ENCODE measurements at places on chromosomes 2 and 18. TPM values are rescaled to one million over a fixed set of nuclear protein-coding genes. Genes with fewer than 3 reads are reported as not detected.

Gene PRSS56
- total RNA-seq, result not detected

Gene PTPN18
- total RNA-seq, result 42.2 TPM

Gene CNDP1
- total RNA-seq, result 0.28 TPM

Gene UGT1A6
- not detected for total RNA-seq

Gene POTEI
- 0.13 TPM for total RNA-seq

Gene GCG
- total RNA-seq, result 299 TPM

Gene WDR75
- 15.8 TPM for total RNA-seq

Gene LRP1B
- 0.52 TPM for total RNA-seq

Gene STARD6
- total RNA-seq, result not detected

Gene PPP1R1C
- total RNA-seq, result 1.6 TPM

GRCh38 chr2:104952976-104953375 is 84.9 kb upstream of the MRPS9 start:
- no peak for DNase-seq

DNA sequence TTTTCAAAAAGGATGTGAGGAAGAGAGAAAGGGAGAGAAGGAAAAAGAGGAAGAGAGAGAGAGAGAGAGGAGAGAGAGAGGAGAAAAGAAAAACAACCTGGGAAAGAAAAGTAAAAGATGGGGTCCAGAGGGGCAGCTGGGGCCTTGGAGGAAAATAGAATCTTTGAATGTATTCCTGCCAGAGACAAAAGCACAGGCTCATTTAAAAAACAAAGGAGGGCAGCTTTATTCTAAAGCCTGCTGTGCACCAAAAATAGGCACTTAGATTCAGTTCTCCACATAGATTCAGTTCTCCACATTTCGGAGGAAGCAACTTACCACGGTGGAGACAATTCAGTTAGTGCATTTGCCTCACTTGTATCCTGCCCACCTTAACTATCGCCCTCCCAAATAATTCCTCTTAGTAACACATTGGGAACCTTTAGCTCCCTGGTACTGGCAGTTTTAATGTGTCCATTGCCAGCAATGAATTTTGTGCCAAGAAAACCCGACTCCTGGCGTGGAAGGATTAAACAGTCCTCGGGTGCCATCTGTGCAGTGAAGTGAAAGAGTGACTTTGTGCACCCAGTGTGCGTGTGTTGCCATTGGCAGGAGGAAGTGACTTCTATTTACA is 71.3 kb downstream of the DPP4 start:
- no peak for DNase-seq

DNA sequence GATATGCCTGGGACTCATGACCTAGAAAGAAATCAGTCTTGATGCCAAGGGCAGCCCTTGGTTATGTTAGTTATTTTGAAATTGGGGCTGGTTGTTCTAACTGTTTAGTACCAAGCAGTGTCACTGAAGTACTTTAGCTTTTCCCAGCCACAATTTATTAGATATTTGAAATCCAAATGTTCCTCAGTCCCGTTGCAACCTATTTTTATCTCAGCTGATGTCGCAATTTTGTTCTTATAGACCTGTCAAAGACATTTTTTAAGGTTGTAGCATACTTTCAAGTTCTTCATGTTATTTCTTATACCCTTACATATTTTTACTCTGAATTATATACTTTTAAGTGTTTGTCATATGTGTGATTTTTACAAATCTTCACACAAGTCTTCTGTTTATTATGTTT is 100.1 kb downstream of the LRP1B start:
- no peak for DNase-seq

GRCh38 chr2:83186105-83186760 is 1272.8 kb downstream of the SUCLG1 start:
- DNase-seq, result no peak

DNA sequence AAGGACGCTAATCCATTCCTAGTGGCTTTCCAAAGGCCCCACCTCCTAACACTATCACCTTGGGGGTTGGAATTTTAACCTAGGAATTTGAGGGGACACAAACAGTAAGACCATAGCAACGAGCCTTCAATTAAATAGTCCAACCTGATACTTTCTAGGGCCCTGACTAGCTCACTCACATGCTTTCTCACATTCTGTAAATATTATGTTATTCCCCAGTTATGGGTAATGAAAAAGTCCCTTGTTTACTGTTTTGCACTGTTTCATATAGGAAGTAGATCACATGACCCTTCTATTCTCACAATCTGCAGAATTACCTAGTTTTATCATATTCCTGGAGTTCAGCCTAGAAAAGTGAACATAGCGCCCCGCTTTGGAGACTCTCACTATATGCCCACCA is 1212.1 kb upstream of the ACVR2A start:
- no peak for DNase-seq

- DNase-seq, result no peak
Measured at GRCh38 chr18:24915547-24915946, 436.4 kb downstream of the ZNF521 start.

- no peak for DNase-seq
Measured at GRCh38 chr18:8081872-8082553, 514.9 kb downstream of the PTPRM start.

GRCh38 chr2:1707771-1708418 is 36.4 kb downstream of the PXDN start:
- no peak for DNase-seq

DNA sequence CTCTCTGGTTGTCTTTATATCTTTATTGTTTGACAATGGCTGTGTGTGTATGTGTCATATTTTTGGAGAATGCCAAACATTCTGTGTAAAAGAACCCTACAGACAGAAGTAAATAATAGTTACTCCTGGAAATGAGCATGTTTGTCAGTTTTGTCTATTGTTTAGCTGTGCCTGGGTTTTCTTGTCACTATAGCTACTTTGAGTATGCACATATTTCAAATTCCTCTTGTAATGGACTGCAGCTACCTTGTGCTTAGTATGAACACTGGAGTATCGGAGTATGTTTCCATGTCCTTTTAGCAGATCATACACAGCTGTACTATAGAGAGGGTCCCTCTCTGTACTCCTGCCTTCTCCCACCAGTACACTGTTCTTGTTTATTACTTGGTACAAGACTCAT is 58.0 kb upstream of the DOCK10 start:
- DNase-seq, result no peak

DNA sequence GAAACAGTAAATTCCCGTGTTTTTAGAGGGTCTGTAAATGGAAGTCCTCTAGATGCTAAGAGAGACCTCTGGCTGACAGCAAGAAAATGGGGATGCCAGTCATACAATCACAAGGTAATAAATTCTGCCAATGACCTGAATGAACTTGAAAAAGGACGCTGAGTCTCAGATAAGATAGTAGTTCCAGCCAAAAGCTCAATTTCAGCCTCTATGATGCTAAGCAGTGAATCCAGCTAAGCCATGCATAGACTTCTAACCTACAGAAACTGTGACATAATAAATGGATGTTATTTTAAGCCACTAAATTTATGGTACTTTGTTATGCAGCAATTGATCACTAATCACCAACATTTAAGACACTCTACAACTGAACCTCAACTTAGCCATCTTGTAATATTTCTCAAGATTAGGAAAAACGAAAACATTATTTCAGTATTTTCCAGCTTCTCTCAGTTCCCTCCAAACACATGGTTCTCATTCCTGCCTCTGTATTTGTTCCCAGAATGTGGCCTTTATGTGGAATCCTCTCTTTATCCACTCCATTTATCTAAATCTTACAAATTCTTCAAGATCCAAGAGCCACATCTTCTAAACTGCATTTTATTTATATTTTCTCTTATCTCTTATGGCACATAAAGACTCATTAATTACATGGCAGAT is 331.1 kb downstream of the GULP1 start:
- DNase-seq, result no peak

DNA sequence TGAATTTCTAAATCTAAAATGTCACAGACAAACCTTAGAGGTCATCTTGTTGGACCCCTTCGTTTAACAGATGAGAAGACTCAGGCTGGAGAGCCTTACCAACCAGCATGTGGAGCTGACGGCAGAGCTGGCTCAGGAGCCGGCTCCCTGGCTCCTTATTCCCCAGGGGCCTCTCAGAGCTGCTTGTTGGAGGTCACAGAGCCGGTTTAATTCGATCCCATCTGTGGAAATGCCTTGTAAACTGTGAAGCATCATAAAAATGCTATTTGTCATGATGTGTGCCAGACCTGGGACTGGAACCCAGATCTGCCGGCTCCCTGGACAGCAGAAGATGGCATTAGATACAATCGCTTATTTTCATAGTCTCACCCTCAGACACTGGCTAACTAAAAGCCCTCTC is 8.2 kb upstream of the CIB4 start:
- DNase-seq, result no peak

- no peak for DNase-seq
Measured at GRCh38 chr2:31304816-31305215, 70.9 kb downstream of the EHD3 start.

DNA sequence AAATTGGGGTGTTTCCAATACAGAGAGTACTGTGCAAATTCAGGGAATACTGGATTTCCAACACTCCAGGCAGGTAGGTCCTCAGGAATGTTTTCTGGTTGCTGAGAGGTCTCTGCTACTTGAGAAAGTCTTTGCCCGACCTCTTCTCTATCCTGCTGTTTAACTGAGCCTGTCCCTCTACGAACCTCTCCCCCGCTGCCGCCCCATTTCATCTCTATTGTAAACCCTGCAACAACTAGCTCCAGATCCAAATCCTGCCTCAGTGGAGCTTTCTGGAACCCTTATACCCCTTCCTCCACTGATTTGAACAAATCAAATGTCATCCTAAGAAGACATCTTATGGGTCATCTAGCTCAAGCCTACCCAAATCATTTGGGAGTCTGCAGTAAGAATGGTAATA is 1.3 kb downstream of the EIF4E2 start:
- no peak for DNase-seq

- DNase-seq, result no peak
Measured at GRCh38 chr2:154914561-154914960, 216.1 kb downstream of the KCNJ3 start.

DNA sequence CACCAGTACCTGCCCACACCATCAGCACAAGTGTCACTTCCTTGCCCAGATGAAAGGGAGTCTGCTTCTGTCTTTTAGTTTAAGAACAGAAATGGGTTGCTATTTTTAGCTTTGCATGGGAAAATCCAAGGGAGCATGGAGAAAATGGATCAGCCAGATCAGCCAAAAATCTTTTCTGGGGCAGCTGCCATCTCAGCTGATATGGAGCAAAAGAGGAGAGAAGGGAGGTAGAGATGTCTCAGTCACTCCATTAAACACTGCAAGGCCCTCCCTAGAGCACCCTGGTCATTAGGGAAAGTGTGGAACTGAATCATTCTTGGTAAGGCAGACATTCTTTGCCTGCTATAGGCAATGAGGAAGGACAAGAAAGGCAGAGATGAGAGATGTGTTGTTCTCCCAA is 79.9 kb downstream of the CTAGE1 start:
- no peak for DNase-seq

DNA sequence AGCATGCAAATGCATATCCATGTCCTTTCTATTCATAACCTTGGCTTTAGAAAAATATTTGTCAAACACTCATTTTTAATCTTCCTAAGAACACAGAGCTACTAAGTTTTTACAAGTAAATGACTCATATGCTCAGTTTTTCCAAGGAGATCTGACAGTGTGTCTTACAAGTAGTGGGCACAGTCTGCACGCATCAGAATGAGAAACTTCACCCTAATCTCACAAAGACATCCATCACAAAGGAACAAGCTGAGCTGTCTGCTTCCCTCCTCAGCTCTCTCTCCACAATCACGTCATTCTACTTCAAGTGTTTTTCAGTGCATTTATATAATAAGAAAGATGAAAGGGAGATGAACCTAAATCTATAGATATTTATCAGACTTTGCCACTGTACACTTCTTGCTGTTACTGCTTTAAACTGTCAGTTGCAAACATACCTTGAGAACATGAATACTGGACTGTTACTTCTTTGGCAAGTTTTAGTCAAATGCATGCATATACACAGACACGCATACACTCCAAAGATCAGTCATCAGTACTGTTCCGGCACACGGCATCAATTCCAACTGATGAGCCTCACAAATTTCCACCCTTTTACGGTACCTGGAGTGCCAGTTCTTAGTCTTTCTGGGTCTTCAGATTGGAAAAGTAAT is 75.7 kb downstream of the RBMS1 start:
- no peak for DNase-seq

GRCh38 chr2:20671036-20671735 is 4.2 kb downstream of the GDF7 start:
- DNase-seq, result no peak

GRCh38 chr2:230815088-230815487 is 49.7 kb upstream of the ITM2C start:
- DNase-seq, result no peak

DNA sequence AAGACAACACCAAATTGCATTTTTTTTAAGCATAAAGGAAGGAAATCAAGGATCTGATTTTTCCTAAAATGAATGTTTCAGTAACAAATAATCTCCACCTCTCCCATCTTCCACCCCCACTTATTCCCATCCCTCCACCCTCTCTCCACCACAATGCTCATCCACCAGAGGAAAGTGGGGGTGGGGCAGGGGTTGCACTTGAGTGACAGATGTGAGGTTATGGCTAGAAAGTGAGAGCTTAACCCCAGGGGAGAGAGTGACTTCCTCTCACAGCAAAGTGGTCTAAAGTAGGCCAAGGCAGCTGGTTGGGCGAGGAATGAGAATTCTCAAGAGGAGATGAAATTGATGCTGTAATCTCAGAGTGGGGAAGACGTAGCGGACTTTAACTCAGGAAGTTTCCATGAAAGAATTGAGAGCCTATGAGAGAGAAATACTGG is 104.7 kb downstream of the HNRNPLL start:
- no peak for DNase-seq

- DNase-seq, result no peak
Measured at GRCh38 chr2:45965871-45966498, 314.5 kb downstream of the PRKCE start.

GRCh38 chr2:20930928-20931327 is 108.0 kb upstream of the LDAH start:
- DNase-seq, result no peak

DNA sequence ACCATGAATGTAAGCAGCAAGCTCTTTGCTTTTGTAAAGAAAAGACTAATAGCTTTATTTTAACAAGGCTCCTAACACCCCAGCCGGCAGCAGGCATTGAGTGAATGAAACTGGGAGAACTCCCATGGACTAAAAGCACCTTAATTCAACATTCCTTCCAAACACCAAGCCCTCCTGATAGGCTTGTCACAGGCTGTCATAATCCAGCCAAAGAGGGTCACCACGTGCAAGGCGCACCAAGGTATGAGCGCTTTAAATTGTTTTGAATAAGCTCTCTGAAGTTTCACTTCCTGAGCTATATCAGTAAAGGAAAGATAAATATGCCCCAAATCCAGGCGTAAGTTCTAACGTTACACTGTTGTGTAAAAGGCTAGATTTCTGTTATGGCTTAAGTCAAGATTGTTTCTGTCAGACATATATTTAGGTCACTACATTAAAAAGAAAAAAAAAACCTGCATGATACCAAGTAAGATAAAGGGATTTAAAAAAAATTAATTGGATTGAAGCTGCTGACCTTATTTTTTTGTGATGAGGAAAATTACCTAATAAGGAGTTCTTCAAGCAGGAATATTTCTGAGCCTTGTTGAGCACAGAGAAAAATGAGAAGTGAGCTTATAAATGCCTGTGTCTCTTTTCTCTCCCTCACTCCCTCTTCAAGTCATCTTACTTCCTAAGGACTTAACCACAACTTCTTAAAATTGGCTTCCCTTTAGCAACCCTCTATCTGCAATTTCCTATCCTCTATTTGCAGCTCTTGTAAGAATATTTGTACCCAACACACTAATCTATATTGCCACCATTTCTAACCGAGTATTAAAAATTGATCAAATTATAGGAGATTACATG is 136.1 kb upstream of the NRP2 start:
- DNase-seq, result no peak

Measured in pancreas (tissue), 10 donors.